ENCODE measurements at places on chromosomes 1 and 21.

DNA sequence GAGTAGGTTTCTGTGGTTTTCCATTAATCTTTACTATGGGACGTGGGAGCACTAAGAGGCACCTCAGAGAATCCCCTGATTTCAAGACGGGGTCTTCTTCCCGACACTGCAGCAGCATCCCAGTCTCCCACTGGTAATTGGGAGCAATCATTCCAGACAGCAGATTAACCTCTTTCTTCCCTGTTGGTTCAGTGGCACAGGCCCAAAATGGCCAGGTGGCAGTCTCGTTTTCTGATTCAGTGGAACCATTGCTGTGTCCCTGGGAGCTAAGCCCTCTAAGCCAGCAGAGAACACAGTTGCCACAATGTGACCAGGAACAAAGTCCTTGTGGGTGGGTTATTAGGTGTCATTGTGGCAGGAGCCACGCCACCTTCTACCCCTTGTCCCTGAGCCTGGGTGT is 342.1 kb downstream of the MATN1 start:
- no peak for DNase-seq

DNA sequence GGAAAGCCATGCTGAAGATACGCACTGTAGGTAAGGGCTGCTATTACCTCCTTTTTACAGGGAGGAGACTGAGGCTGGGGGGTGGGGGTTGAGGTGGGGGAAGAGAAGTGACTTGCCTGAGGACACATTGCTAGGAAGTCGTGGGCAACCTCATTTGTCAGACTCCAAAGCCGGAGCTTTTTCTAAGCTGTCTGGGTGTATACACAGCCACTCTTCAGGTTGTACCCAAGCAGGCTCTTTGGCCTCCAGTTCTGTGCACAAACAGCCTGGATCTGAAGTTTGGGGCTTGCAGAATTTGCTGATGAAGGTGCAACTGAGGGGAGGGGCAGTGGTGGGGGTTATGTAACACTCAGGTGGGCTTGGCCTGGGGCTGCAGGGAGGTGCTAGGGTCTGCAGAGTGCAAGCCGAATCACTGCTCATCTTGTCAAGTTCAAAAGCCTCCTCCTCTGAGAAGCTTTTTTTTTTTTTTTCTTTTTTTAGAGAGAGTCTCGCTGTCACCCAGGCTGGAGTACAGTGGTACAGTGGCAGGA is 16.9 kb downstream of the TINAGL1 start:
- DNase-seq, result no peak

- DNase-seq, result no peak
Measured at GRCh38 chr1:43531906-43532584, 1.4 kb downstream of the PTPRF start.

DNA sequence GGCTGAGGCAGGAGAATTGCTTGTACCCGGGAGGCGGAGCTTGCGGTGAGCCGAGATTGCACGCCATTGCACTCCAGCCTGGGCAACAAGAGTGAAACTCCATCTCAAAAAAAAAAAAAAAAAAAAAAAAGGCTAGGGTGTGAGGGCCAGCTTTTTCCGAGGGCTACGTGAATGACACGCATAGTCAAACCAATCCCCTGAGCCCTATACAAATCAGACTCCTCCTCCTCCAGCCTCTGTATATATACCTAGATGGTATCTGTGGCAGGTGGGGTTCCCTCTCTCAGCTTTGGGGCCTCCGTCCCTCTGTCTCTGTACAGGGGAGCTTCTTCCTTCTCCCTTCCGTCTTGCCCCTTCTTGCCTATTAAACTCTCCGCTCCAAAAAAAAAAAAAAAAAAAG is 6.7 kb downstream of the S100A16 start:
- DNase-seq, result no peak

DNA sequence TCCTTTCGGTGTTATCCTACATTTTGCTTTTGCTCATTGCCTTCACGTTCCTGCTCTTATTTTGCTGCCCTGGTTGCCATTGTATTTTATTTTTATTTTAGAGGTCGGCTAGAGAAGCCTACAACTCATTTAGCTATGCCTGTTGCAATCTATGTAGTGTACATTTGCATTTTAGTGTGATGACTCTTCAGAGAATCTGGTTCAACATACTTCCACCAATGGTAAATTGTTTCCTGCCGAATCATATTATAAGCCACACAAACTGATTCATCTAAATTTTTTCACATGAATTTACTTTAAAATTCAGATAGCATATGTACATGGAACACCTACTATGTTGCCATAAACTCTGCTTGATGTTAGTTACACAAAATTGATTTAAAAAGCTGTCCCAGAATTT is 1596.9 kb downstream of the PLA2G4A start:
- no peak for DNase-seq

- no peak for DNase-seq
Measured at GRCh38 chr1:65247419-65248359, 61.7 kb upstream of the DNAJC6 start.

GRCh38 chr1:180947901-180948640 is 35.4 kb downstream of the KIAA1614 start:
- DNase-seq, result no peak

DNA sequence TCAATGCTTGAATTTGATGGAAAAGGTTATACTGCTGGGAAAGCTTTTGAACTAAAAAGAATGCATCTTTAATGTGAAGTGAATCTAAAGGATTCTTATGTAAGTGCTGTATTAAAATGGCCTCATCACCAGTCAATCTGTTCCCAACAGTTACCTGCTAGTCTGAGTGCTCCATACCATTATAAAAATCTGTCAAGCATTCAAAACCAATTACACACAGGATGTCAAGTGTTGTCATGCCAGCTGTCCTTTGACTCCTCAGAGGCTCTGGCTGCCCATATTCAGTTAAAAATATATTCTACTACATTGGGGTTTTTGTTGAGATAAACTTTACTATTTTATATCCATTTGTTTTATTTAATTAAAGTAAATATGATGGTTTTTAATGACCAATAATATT is 1587.7 kb downstream of the AMY1C start:
- DNase-seq, result no peak

GRCh38 chr1:236465231-236465958 is 58.4 kb upstream of the LGALS8 start:
- no peak for DNase-seq

DNA sequence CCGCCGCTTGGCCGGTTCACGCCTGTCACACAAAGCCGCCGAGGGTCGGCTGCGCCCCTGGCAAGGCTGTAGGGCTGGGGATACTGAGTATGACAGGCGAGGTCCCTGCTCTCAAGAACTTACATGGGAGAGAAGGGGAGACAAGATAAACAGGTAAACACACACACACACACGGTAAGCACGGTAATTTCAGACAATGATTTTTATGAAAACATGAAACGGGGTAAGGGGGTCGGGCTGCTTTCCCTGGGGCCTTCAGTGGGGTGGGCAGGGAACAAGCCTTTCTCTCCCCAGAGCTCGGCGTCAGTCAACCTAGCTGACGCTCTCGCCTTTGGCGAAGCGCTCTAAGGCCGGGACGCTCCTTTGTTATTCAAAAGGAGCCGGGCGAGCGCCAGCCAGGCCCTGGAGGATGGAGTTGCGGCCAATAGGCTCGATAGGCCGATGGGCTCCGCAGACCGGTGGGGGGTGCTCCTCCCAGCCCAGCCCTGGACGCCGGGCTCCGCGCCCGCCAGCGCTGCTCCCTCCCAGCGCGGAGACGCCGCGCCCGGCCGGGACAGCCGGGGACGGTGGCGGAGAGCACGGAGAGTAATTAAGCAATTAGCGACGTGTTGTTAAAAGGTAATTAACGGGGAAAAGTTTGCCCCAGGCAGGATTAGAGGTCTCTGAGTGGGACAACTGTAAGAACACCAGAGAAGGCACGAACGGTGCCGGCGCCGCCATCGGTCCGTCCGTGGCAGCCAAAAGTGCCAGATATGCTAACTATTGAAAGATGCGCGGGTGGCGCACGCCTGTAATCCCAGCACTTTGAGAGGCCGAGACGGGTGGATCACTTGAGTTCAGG is 950 bp upstream of the INKA2 start:
- no peak for DNase-seq

- no peak for DNase-seq
Measured at GRCh38 chr21:44442266-44443125, 12.8 kb upstream of the LRRC3 start.

DNA sequence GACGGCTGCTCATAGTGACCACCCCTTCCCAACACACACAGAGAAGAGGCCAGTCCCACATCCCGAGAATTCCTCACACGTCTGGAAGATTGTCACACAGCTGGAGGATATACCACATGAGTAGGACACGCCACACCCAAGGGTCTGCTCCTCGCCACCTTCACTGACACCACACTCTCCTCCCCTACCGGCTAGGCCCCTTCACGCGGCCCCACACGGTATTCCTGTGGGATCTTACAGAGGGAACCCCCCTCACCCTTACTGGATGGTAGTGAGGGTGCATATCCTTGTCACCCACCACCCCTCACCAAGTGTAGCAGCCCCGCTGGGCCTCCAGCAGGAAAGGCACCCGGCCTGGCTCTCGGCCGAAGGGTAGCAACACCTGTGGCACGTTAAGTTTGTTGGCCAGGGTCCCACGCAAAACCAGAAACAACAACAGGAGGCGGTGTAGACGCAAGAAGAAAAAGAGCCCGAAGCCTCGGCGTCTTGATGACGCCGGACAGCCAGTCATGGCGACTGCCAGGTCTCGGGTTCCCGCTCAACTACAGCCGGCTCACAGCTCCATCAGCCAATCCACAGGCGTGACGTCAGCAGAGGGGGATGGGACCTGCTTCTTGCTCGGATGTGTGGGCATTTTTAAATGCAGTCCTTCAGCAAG is at the start of gene NUP210L:
NUP210L (minus strand) TSS at position 540 of the 658 bp plus-strand sequence.
- no peak for DNase-seq

GRCh38 chr21:32844653-32845436 is 73.3 kb upstream of the PAXBP1 start:
- no peak for DNase-seq

DNA sequence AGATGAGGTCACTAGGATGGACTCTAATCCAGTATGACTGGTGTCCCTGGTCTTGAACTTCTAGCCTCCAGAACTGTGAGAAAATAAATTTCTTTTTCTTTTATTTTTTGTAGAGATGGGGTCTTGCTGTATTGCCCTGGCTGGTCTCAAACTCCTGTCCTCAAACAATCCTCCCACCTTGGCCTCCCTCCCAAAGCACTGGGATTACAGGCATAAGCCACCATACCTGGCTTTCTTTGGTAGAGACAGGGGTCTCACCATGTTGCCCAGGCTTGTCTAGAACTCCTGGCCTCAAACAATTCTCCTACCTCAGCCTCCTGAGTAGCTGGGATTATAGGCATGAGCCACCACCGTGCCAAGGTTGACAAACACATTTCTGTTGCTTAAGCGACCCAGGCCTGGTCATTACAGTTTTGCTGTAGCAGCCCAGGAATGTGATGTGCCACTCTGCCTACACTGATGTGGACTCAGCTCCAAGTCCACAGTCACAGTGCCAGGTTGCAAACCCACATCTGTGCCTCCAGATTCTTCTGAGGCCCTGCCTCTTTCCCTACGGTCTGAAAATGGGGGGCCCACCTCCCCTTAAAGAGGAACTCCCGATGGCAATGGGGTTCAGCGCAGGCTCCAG is 15.9 kb downstream of the PYCR2 start:
- peak; percentile 26 for DNase-seq

- DNase-seq, result no peak
Measured at GRCh38 chr21:21010228-21010627, 12.0 kb downstream of the NCAM2 start.
